ENCODE measurements at places on chromosomes 4 and X.

DNA sequence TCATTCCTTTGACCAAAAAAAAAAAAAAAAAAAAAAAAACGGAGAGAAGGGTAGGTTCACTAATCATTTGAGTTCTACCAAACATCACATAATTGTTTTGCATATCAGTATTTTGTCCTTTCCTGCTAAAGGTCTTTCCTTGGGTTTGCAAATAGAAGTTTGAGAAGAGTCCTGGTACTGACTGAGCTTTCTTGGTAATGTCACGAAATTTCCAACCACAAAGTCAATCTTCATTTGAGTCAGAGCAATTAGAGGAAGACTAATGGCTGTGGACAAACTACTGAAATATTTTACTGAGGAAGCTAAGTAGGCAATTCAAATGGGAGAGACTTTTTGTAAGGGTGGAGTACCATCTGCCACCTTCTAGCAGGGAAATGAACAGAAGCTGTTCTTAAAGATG lies 21.7 kb upstream of the CD40LG start:
- DNase-seq, result no peak

DNA sequence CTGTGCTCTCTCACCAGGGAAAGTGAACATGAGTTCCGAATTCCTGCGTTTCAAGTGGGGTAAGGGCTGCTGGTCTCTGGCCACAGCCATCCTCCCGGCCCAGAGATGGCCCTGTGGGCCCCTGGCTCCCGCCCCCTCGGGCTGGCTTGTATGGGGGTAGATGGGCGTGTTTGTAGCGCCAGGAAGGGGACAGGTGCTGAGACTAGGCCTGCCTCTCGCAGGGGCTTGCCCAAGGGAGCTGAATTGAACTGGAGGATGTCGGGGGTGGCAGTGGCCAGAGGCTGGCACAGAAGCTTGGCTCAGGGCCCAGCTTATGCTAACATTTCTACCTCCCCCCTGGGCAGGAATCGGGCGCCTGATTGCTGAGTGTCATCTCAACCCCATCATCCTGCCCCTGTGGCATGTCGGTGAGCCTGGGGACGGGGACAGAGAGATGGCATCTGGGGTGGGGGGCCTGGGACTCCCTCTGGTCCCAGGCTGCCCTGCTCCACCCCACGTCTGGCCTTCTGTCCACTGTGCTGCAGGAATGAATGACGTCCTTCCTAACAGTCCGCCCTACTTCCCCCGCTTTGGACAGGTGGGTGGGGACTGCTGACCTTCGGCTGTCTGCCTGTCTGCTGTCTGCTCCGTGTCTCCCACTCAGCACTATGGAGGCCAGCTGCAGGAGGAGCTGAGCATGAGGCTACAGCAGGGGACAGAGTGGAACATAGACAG lies 8.5 kb downstream of the TAFAZZIN start:
- no peak for DNase-seq

DNA sequence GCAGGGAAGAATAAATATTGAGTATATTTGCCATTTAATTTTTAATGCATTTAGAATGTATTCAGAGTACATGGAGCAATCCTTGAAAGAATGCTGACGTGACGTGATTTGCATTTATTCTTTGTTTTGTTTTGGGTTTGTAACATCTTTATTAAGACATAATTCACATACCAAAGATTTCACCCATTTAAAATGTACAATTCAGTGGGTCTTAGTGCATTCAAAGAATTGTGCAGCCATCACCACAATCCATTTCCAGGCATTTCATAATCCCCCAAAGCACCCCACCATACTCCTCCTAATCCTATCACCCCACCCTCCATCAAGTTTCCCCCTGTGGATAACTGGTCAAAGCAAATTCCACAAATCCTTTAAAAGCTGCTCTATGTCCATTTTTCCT lies 87.4 kb downstream of the FAM9B start:
- no peak for DNase-seq

DNA sequence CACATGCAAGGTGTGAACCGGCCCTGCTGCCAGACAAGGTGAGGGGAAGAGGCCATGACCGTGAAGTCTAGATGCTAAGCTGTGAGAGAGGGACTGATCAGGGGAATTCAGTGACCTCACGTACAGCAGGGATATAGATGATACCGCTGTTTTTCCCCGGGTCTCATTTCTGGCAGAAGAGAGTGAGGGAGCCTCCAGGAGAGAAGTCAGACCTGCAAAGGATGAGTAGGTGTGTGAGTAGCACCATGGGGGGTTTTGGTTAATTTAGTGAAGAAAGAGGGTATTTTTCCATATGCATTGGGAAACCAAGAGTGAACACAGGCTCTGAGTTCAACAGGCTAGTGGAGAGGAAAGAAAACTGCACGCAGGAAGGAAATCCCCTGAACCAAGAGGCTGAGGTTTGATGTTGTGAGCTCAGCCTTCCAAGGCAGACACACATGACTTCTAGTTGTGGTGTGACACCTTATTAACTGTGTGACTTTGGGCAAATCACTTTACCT lies 127.6 kb upstream of the GATB start:
- DNase-seq, result no peak

DNA sequence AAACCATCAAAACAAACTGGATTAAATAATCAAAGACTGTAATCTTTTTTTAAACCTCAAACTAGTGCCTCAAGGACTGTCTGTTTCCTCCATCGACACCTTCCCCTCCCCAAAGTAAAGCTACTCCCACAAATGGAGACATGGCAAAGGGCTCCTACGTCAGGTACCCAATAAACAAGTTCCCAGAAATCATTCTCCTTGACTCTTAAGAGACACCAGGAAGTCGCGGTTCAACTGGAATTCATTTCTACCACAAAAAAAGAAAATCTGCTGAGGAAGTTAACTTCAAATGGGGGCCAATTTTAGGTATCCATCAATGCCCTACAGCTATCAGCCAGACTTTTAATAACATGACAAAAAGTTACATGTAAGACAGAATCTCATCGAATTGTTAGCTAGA lies 2.5 kb downstream of the RPS4X start:
- DNase-seq, result no peak

DNA sequence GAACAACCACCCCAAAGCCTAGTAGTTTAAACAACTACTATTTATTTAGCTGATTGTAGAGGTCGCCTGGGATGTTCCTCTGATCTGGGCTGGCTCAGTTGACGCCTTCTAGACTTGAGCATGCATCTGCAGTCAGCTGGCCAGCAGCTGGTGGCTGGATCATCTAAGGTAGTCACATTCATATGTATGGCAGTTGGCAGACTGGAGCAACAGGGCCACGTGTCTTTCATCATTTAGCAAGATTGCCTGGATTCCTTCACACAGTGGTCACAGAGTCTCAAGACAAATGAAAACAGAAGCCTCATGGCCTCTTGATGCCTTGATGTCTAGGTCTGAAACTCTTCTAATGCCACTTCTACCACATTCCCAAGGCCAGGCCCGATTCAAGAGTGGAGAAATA lies 220.6 kb upstream of the S100G start:
- DNase-seq, result no peak

- no peak for DNase-seq
Observed at GRCh38 chr4:17013382-17014006, 115.0 kb upstream of the LDB2 start.

- no peak for DNase-seq
Observed at GRCh38 chr4:150385606-150386005, 196.3 kb upstream of the MAB21L2 start.

DNA sequence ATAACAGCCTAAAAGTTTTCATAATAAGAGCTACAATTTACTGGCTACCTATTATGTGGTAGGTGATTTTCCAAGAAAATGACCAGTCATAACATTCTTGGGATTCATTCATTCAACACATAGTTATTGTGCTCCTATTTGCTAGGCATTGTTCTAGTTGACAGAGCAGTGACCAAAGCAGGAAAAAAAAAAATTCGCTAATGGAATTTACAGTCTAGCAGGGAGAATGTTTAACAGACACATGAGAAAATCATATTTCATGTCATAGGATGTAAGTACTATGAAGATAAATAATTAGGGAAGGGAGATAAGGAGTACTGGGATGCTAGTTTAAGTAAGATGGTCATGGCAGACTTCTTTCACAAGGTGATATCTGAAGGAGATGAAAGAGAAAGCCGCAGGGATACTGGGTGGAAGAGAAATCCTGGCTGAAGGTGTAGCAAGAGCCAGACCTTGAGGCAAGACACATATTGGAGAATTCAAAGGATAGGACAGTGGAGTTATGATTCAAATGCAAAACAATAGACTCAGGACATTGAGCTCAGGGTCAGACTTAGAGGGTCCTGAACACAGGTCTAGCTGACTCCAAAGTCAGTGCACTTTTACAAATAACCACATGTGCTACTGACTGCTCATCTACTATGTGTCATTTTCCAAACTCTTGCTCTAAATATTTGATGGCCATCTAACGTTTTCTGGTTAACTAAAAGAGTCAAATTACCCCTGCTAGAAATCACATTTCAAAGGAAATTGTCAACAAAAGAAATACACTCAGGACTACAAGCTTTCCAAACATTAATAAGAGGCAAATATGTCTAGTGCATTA lies 20.4 kb downstream of the SPCS3 start:
- DNase-seq, result no peak

DNA sequence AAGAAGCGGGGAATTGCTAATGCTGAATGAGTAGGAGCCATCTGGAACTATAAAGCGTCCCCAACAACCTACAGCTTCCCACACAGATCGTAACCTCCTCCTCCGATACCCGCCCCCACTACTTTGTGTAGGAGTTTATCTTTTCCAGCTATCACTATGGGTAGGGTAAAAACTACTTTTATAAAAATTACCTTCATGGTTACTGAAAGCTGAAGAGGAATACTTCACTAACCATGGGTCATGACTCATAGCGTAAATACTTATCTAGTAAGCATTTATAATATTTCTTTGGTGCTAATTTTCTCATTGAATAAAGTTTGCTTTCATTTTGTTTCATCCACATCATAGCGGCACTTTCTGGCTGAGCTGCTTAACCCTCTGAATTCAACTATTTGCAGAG lies 79.4 kb upstream of the TNIP3 start:
- no peak for DNase-seq

DNA sequence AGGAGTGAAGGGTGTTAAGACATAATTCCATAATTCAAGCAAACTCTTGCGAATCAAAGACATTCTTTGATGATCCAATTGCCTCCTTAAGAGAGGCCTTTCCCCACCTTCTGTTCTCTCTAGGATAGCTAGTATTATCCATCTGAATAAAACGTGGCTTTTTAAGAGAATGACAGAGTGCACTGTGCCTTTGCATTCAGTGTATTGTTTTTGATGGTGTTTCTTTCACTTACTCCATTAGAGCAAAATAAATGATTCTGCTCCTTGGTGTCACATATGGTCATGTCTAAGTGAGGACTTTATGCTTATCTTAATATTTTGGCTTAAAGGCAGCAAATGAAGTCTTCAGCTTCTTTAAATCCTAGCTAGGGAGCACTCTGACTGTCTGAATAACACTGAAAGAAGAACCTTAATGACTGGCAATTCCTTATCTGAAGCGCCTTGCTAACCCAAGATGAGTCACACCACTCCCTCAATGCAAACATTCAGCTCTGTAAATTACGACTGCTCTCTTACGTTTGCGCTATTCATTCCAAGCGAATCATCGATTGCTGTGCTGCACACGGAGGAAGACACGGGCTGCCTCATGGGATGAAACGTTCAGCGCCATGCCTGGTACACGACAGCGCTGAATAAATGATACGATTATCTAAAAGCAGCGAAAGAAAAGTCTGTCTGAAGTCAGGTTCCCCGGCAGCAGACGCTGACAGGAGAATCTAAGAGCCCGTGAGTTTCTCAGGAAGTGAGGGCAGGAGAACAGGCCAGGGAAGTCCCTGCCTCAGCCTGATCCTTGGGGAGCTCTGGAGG lies 35.1 kb upstream of the GEMIN8 start:
- DNase-seq, result no peak

- no peak for DNase-seq
Observed at GRCh38 chr4:16609170-16609758, 289.2 kb downstream of the LDB2 start.

Measured in stimulated activated CD4-positive, alpha-beta T cell treated with anti-CD3 and anti-CD28 coated beads, TNF-alpha, amount 100 ng/mL, for 1 hour (primary cell).